Stimulated activated naive CD4-positive, alpha-beta T cell treated with Interleukin-2 at 50 U/mL for 16 hours (primary cell): ENCODE measurements at places on chromosomes 2 and 18.

- DNase-seq: no peak
Measured at GRCh38 chr2:232761301-232761907, 15.0 kb downstream of the KCNJ13 start.

- DNase-seq: no peak
Measured at GRCh38 chr18:58117786-58118403, 73.9 kb downstream of the NEDD4L start.

DNA sequence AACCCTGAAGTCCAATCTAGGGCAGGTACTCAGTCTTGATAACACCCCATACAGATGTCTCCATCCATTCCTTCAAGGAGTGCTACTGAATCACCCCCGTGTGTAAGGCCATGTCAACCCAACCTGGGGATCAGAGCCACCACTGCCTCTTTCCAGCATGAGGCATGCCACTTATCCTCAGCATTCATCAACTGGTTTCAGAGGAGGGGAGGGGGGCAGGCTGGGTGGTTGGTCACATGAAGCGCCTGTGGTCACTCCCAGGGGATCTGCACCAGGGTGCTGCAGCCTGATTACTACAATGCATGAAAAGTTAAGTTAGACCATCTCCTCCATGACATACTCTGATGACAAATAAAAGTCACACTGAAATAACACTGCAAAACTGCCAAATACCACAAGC is 65.0 kb downstream of the UXS1 start:
- DNase-seq: no peak

- no peak for DNase-seq
Measured at GRCh38 chr2:121565389-121566250, 34.9 kb downstream of the RNU4ATAC start.

DNA sequence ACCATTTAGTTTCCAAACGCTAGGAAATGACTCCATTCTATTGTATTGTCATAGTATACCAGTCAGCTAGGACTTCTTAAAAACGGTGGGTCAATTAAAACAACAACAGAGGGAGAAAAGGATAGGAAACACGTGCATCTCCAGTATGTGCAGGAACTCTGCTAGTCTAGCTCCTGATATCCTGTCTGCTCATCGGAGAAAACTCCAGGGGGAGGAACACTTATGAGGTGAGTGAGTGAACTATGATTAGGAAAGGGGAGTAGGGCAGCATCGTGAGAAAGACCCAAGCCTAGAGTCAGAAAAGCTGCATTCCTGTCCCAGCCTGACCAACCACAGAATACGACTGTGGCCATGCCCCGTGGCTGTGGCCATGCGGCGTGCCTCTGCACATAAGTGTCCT is 34.2 kb downstream of the DTNB start:
- no peak for DNase-seq

GRCh38 chr2:211347328-211347727 is 790.9 kb downstream of the CPS1 start:
- no peak for DNase-seq

- DNase-seq: no peak
Measured at GRCh38 chr2:145095641-145096435, 575.9 kb upstream of the ZEB2 start.

DNA sequence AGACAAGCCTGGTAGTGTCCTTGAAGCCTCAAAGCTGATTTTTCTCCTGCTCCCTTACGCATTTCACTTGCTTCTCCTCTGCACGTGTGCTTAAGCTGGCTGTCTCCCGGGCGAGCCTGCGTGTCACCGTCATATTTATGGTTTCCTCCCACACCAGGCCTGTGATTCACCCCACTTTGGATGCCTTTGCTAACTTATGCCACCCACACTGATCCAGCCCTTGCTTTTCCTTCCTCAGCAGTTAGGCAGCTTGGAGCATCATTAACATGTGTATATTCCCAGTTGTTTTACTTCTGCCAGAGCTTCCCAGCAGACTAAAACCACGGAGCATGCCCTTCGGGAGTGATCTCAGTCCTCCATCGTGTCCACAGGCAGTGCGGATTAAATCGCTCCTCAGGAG is 2.2 kb downstream of the ST3GAL5 start:
- DNase-seq: peak; percentile 66

- no peak for DNase-seq
Measured at GRCh38 chr2:62733546-62733945, 28.0 kb downstream of the EHBP1 start.

DNA sequence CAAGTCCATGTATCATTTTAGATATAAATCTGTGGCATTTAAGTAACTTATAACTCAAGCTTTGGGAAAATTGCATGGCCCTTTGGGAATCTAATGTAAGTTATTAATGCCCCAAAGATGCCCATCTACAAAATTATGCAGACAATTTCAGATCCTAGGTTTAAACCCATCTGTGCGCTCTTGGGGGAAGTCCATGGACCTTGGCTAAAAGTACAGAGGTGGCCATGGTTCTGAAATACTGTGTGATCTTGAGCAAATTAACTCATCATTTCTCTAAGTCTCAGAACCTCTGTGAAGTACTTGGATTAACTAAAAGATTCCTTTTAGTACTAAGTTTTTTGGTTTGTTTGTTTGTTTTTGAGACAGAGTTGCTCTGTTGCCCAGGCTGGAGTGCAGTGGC is 19.5 kb downstream of the INPP1 start:
- DNase-seq: no peak

GRCh38 chr2:46298522-46299353 is 1.5 kb downstream of the EPAS1 start:
- DNase-seq: no peak
